ENCODE measurements at places on chromosomes 5 and 9.

GRCh38 chr5:109748546-109748945 is 58.8 kb downstream of the MAN2A1 start:
- no peak overlapping the region for H3K4me3 ChIP-seq
- peaks cover 25% of the 10 kb centered on the region for H3K36me3 ChIP-seq
- no peak overlapping the region for H3K27ac ChIP-seq
- no peaks in the 10 kb centered on the region for H3K27me3 ChIP-seq
- H3K4me1 ChIP-seq: peaks cover 3% of the 10 kb centered on the region
- DNase-seq: no peak

DNA sequence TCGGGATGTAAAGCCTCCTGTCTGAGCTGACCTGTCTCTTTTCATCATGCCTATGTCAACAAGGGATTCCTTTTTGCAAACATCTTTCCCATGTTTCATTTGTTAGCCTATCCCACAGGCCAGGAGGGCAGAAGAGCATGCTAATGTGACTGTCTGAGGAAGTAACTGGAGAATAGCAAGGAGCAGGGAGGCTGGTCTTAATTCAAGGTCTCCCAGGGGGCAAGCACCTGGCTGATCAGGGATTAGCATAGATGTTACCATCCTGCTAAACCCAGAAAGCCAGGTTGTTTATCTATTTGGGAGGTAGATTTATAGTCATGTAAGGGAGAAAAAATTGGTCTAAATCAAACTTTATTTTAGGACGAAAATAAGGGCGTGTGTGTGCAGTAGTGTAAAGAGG is 36.7 kb upstream of the MAP1B start:
- DNase-seq: no peak
- H3K4me1 ChIP-seq: no peaks in the 10 kb centered on the region
- no peaks in the 10 kb centered on the region for H3K36me3 ChIP-seq
- no peak overlapping the region for H3K4me3 ChIP-seq
- peaks cover 5% of the 10 kb centered on the region for H3K27me3 ChIP-seq

GRCh38 chr5:57906671-57907070 is 424.1 kb upstream of the ACTBL2 start:
- no peak for DNase-seq
- no peaks in the 10 kb centered on the region for H3K4me1 ChIP-seq
- H3K27me3 ChIP-seq: peaks cover 3% of the 10 kb centered on the region
- no peaks in the 10 kb centered on the region for H3K36me3 ChIP-seq

GRCh38 chr5:142206801-142207200 is 98.2 kb downstream of the NDFIP1 start:
- no peaks in the 10 kb centered on the region for H3K4me1 ChIP-seq
- peaks cover 5% of the 10 kb centered on the region for H3K27me3 ChIP-seq
- H3K36me3 ChIP-seq: no peaks in the 10 kb centered on the region
- H3K27ac ChIP-seq: no peak overlapping the region
- DNase-seq: no peak

GRCh38 chr9:77987880-77988525 is 43.6 kb downstream of the GNAQ start:
- H3K4me3 ChIP-seq: no peak overlapping the region
- H3K36me3 ChIP-seq: peaks cover 8% of the 10 kb centered on the region
- H3K27me3 ChIP-seq: no peaks in the 10 kb centered on the region
- DNase-seq: no peak

GRCh38 chr9:133122605-133122934 is 1.5 kb upstream of the RALGDS start:
- peak overlapping the region; percentile 70 for H3K27ac ChIP-seq
- peaks cover 86% of the 10 kb centered on the region for H3K4me1 ChIP-seq
- H3K27me3 ChIP-seq: no peaks in the 10 kb centered on the region
- H3K36me3 ChIP-seq: peaks cover 26% of the 10 kb centered on the region

GRCh38 chr9:126674365-126675146 is 60.8 kb downstream of the LMX1B start:
- peaks cover 4% of the 10 kb centered on the region for H3K4me1 ChIP-seq
- H3K36me3 ChIP-seq: no peaks in the 10 kb centered on the region
- H3K4me3 ChIP-seq: no peak overlapping the region
- H3K27ac ChIP-seq: no peak overlapping the region

DNA sequence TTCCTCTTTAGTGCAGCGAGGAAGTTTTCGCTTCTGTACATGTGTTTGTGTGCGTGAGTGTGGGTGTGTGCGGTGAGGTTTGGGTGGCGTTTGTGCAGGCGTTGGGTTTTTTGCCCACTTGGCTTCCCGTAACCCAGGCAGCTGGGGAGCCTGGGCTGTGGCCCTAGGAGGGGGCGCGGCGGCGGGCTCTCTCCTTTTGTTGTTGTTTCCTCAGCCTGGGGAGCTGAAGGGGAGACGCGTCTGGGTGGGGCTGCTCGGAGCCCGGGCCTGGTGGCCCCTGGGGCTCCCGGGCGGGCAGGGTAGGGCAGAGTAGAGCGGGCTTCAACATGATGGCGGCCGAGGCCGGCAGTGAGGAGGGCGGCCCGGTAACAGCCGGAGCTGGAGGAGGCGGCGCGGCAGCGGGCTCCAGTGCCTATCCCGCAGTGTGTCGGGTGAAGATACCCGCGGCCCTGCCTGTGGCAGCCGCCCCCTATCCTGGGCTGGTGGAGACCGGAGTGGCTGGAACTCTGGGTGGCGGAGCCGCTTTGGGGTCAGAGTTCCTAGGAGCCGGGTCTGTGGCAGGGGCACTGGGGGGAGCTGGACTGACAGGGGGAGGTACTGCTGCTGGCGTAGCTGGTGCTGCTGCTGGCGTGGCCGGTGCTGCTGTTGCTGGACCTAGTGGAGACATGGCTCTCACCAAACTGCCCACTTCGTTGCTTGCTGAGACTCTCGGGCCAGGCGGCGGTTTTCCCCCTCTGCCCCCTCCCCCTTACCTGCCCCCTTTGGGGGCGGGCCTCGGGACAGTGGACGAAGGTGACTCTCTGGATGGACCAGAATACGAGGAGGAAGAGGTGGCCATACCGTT is 665 bp downstream of the RASA1 start:
- no peaks in the 10 kb centered on the region for H3K27me3 ChIP-seq
- H3K36me3 ChIP-seq: peaks cover 27% of the 10 kb centered on the region
- peak overlapping the region; percentile 90 for H3K27ac ChIP-seq
- no peak for DNase-seq
- peak overlapping the region; percentile 91 for H3K4me3 ChIP-seq

DNA sequence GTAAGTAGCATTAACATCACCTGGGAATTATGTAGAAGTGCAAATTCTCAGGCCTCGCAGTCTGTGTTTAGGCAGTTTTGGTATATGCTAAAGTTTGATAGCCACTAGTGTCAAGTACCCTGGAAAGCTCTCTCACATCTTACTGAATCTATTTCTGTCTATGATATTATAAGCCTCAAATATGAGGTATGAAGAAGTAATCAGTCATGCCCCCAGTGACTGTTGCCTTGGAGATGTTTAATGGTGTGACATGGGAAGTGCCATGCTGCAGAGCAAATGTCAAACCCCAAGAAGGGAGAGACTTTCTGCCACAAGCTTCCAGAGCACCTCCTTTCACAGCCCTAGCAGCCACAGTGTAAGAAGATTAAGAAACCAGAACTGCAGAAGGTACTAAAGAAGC is 9.8 kb upstream of the PDE8B start:
- no peak overlapping the region for H3K4me3 ChIP-seq
- peaks cover 35% of the 10 kb centered on the region for H3K27me3 ChIP-seq
- H3K36me3 ChIP-seq: no peaks in the 10 kb centered on the region
- H3K27ac ChIP-seq: no peak overlapping the region
- DNase-seq: no peak
- no peaks in the 10 kb centered on the region for H3K4me1 ChIP-seq

- H3K27ac ChIP-seq: no peak overlapping the region
- no peak overlapping the region for H3K4me3 ChIP-seq
- DNase-seq: no peak
Measured at GRCh38 chr5:120555345-120555744, 91.2 kb downstream of the PRR16 start.

- H3K27ac ChIP-seq: no peak overlapping the region
- H3K27me3 ChIP-seq: no peaks in the 10 kb centered on the region
- H3K4me3 ChIP-seq: no peak overlapping the region
Measured at GRCh38 chr9:80932947-80933780, 756.2 kb downstream of the TLE1 start.

- H3K4me1 ChIP-seq: no peaks in the 10 kb centered on the region
- H3K27me3 ChIP-seq: no peaks in the 10 kb centered on the region
- peaks cover 3% of the 10 kb centered on the region for H3K36me3 ChIP-seq
- H3K27ac ChIP-seq: no peak overlapping the region
- DNase-seq: no peak
- H3K4me3 ChIP-seq: no peak overlapping the region
Measured at GRCh38 chr9:112533660-112534059, 47.0 kb downstream of the KIAA1958 start.

DNA sequence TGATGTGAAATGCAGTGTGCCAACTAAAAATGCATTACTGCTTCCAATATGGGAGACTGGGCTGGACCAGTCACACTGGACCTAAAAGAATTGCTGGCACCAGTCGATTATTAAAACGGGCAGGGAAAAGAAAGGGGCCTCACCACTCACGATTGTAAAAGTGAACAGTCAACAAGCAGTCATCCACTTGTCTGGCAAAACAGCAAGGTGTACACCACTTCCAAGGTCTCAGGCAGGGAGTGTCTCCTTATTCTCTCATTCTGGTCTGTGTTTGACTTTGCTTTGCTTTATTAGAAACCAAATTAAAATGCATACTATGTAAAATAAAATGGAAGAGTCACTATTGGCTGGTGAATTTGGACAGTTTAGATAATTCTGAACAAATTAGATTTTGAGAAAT is 57.8 kb upstream of the TRPM3 start:
- H3K27me3 ChIP-seq: no peaks in the 10 kb centered on the region
- no peak for DNase-seq
- no peaks in the 10 kb centered on the region for H3K36me3 ChIP-seq
- no peaks in the 10 kb centered on the region for H3K4me1 ChIP-seq
- no peak overlapping the region for H3K4me3 ChIP-seq

- no peak overlapping the region for H3K4me3 ChIP-seq
- DNase-seq: no peak
- no peaks in the 10 kb centered on the region for H3K36me3 ChIP-seq
- no peak overlapping the region for H3K27ac ChIP-seq
- peaks cover 7% of the 10 kb centered on the region for H3K27me3 ChIP-seq
Measured at GRCh38 chr5:134046801-134047686, 42.3 kb upstream of the VDAC1 start.

DNA sequence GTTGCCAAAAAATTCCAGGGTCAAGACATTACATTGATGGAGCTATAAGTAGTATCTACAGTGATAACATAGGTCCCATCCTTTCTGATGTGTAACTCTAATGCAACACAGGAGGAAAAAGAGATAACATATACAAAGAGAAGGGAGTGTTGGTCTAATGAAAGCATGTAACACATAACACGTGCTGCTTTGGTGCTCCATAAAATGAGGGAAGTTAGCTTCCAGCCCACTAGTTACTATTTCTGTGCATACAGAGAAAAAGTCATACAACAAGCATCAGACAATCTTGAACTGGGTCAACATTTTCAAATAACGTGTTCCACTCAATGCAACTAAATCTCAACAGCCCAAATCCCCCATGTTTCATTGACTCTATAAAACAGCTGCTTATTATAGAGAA is 11.7 kb downstream of the MLLT3 start:
- no peaks in the 10 kb centered on the region for H3K27me3 ChIP-seq
- H3K4me3 ChIP-seq: no peak overlapping the region
- H3K4me1 ChIP-seq: peaks cover 51% of the 10 kb centered on the region
- no peak for DNase-seq
- H3K36me3 ChIP-seq: peaks cover 20% of the 10 kb centered on the region
- H3K27ac ChIP-seq: no peak overlapping the region

- H3K4me3 ChIP-seq: no peak overlapping the region
- DNase-seq: no peak
- H3K27me3 ChIP-seq: no peaks in the 10 kb centered on the region
Measured at GRCh38 chr5:62828742-62829603, 250.4 kb downstream of the LRRC70 start.

GRCh38 chr5:119330367-119331183 is 25.2 kb upstream of the TNFAIP8 start:
- peak overlapping the region; percentile 58 for H3K4me3 ChIP-seq
- H3K36me3 ChIP-seq: peaks cover 38% of the 10 kb centered on the region
- peak overlapping the region; percentile 87 for H3K27ac ChIP-seq

DNA sequence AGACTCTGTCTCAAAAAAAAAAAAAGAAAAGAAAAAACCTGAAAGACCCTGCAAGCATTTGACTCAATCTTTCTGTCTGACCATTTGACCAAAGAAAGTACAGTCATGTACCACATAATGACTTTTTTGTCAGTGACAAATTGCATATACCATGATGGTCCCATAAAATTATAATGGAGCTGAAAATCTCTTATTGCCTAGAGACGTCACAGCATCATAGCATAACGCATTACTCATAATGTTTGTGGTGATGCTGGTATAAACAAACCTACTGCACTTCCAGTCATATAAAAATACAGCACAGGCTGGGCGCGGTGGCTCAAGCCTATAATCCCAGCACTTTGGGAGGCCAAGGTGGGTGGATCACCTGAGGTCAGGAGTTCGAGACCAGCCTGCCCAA is 10.5 kb downstream of the ECM2 start:
- no peaks in the 10 kb centered on the region for H3K27me3 ChIP-seq
- no peak overlapping the region for H3K27ac ChIP-seq
- DNase-seq: no peak
- no peaks in the 10 kb centered on the region for H3K4me1 ChIP-seq
- H3K36me3 ChIP-seq: no peaks in the 10 kb centered on the region
- no peak overlapping the region for H3K4me3 ChIP-seq

DNA sequence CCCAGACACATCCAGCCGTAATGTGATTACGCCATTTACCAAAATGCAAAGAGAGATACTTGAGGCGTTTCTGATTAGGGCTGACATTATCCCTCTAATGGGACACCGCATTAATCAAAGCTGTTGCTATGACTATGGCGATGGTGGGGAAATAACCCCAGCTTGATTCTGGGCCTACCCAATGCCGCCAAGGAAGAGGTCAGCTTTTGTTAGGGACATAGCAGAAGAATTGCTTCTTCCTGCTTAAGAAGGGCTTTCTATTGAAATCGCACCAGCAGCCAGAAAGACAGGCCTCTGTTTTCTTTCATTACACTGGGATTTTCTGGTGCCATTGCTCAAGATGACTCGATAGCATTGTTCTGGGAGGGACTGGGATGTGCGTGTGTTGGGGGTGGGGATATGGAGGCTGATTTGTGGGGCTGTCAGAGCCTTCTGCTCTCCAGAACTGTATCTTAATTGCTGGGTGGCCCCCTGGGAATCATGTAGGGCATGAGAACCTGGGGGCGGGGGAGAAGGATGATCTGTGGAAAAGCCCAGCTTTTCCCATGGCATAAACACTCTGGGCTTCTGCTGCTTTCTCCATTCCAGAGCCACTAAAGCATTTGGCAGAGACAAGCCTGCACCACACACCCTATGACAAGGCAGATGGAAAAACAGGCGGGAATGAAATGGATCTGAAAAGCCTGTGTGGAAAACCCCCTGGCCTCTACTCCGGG is 106.5 kb upstream of the RAD23B start:
- H3K27ac ChIP-seq: no peak overlapping the region
- H3K4me3 ChIP-seq: no peak overlapping the region
- H3K27me3 ChIP-seq: peaks cover 15% of the 10 kb centered on the region
- no peaks in the 10 kb centered on the region for H3K36me3 ChIP-seq

DNA sequence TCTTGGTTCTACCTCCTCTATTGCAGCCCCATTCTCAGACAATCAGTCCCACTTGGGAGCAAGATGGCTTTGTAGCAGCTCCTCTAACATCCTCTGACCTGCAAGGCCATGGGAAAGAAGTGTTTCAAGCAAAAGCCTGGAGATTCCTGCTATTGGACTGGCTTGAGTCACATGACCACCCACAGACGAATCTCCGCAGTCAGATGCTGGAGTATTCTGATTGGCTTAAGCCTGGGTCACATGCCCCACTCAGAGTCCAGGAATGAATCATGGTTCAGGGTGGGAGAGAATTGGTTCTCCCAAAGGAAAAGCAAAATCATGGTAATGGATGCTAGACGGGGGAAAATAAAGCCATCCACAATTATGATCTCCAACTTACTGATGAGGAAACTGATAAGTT is 22.6 kb upstream of the LMX1B start:
- peaks cover 42% of the 10 kb centered on the region for H3K27me3 ChIP-seq
- no peaks in the 10 kb centered on the region for H3K36me3 ChIP-seq
- no peak for DNase-seq
- H3K27ac ChIP-seq: no peak overlapping the region
- H3K4me3 ChIP-seq: no peak overlapping the region
- H3K4me1 ChIP-seq: no peaks in the 10 kb centered on the region
